HCEC 1CT (cell line): ENCODE measurements at places on chromosomes 4 and X.

GRCh38 chr4:16641971-16642370, 256.5 kb downstream of the LDB2 start:
- DNase-seq = no peak

DNA sequence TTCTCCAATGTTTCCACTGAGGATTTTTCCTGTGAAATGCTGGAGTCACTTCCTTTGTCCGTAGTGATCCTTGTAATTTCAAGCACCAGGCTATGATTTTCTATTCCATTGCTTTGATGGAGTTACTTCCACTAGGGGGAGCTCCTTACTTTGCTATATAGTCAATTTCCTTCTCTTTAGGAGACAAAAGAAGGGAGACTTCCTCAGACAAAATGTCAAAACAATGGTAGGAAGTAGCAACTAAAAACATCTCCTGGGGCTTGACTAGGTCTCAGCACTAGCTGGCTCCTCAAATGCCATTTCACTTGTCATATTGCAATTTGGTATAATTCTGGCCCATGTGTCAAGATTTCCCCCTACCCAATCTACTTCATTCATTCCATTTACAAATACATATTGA, 24.1 kb downstream of the ZCCHC12 start:
- peak; percentile 32 for DNase-seq

- DNase-seq = no peak
Observed at GRCh38 chrX:39616098-39616729, 481.5 kb downstream of the BCOR start.

- DNase-seq = no peak
Observed at GRCh38 chr4:68963374-68963773, 11.8 kb upstream of the UGT2A3 start.

GRCh38 chr4:62952366-62952765, 1456.9 kb downstream of the TECRL start:
- no peak for DNase-seq

DNA sequence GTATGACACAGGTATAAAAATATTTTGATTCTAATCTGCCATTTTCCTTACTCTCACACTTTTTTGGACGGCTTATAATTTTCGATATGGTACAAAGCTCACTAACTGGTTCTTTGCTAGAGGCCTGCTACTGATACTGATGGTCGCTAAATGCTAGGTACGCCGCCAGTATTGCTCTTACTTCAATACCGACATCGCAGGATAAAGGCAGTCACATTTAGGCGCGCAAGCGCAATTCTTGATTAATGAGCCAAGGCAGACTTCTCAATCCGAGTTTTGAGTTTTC, 557 bp upstream of the USP38 start:
- DNase-seq = no peak

- DNase-seq = no peak
Observed at GRCh38 chr4:102678107-102678506, 82.7 kb downstream of the MANBA start.

DNA sequence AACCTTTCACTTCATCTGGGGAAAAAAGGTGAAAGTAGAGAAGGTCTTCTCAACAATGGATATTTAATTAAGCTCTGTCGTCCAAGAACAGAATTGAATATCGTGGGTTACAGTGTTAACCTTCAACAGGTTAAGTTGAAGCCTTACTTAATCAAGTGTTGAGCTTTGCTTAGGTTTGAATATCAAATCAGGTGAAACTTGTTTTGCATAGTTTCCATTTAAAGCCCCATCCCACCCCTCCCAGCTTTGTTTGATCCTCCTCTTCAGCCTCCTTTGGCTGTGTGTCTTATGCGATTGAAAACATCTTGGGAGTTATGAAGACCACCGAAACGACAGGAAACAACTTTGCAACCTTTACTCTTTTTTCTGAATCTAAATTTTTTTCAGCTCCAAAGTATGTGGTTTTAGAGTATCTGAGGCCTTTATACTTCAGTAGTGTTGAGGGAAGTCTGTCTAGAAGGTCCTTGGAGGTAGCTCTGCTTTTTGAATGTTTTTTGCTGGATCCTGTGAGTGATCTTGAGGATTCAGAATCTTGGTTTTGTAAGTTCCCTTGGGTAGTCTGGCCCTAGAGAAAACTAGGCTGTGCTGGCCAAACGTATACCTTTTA, 39.1 kb downstream of the MCUB start:
- DNase-seq = no peak

DNA sequence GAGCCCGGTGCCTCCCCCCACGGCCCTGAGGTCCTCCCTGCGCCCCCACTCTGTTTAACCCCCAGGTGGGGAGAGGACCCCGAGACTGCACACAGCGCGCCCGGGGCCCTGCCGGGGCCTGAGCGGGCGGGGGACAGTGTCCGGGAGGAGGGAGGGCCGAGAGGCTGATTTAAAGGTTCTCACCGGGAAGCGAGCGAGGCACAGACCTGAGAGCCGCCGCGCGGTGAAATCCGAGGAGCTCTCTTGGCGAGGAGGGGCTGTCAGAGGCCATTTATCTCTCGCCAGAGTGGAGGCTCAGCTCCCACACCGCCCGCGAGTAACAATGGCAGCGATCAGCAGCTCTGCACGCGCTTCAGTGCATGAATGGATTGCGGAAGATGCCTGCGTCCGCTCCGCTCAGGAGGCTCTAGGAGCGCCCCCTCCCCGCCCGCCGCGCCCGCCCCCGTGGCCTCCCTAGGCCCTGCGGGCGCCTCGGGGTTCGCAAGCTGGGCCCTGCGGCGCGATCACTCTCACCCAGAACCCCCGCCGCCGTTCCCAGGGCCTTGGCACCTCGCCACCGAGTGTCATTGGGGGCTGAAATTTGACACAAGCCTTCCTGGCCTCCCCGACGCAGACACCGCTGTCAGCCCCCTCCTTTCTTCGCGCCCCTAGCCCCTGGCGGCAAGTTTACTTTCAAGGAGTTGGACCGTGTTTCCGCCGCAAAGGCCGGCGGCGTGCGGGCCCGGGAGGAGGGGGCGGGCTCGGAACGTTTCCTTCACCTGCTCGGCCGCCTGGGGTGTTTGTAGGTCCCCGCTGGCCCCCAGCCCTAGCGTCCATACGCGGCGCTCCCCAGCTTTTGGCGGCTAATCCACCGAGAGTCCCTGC, 48.7 kb upstream of the BCOR start:
- no peak for DNase-seq

GRCh38 chr4:24858026-24858425, 54.8 kb downstream of the CCDC149 start:
- DNase-seq = peak; percentile 51

DNA sequence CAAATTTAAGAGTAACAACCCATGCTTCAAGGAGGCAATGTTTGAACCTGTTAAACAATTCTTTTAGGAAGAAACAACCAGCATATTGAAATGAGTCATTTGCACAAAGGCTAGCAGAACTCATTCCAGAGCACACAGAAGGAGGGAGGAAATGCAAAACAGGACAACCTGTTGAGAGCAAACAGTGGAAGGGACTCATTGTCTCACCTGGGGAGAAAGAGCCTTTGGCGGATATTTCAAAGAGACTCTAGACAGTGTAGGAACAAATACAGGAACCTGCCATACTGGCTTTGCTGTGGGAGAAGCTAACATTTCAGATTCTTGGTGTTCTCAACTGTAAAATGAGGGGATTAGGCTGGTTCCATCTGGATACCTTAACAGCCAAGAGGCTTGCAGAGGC, 14.8 kb upstream of the RASGEF1B start:
- DNase-seq = no peak

GRCh38 chrX:12245650-12246645, 107.7 kb downstream of the FRMPD4 start:
- peak; percentile 85 for DNase-seq

GRCh38 chrX:107804427-107804826, 21.2 kb upstream of the MID2 start:
- DNase-seq = no peak

DNA sequence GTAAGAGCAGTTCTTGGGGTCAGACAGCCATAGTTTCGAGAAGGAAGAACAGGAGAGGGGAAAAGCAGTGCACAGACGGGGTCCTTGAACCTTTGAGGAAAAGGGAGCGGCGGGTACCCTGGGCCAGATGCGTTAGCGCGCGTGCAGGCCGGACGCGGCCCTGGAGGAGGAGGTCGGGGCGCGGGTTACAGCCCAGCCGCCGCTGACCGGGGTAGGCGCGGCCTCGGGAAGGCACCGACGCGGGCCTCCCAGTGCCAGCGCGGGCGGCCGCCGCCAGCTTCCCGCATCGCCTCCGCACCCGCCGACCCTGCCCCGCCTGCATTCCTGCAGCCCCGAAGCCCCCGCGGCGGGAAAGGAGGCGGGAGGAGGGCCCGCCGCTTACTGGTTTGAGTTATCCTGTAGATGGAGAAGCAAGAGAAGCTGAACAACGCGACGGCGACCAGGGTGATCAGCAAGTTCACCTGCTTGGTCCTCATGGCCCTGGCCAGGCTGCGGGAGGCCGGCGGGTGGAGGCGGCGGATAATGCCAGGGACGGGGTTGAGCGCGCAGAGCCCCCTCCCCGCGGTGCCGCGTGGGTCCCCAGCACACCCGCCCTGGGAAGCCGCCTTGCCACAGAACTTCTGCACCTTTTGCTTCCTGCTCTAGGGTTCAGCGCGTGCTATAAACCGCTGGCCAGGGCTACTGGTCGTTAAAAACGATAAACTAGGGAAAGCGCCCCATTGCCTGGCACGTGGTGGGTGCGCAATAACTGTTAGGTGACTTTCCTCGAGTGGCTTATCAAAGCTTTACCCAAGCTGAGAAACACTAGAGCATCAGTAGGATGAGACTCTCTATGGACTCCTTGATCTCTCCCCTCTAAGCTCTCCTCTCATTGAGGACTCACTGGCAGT, at the start of gene MGAT4D:
Gene MGAT4D (minus strand): TSS at position 547 of the 890 bp plus-strand sequence. CDS start 71 bp downstream, at position 476.
- no peak for DNase-seq

- peak; percentile 62 for DNase-seq
Observed at GRCh38 chr4:165369522-165369921, 9.3 kb upstream of the CPE start.

DNA sequence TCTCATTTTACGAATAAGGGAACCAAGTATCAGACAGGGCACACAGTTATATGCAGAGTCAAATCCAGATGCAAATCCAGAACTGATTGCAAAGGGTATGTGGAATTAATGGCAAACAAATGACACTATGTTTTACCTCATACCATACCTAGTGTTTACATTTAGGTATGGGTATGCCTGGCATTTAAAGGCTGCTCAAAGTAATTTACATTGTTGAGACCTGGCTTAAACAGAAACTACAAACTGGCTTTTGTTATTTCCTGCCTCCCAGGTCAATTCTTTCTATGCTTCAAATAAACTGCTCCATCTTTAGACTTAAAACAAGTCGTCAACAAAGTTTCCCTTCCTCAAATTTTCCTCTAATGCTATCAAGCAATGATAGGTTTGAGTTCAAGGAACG, 33.7 kb downstream of the ANKRD17 start:
- no peak for DNase-seq

DNA sequence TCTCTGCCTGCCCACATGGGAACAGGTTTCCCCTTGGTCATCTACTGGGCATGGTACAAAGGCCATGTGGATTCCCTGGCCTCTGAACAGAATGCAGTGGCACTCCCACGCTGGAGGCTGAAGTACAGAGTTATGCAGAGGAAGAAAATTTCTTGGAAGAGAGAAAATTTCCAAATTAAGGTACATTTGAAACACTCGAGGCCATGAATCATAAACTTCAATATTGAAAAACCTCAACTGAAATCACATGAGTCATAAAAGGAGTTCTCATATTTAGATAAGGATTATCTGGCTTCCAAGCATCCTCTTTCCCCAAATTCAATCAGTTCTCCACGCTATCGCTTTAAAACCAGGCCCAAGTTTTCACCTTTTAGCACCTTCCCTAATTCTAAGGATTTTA, 28.1 kb upstream of the TXK start:
- peak; percentile 63 for DNase-seq

DNA sequence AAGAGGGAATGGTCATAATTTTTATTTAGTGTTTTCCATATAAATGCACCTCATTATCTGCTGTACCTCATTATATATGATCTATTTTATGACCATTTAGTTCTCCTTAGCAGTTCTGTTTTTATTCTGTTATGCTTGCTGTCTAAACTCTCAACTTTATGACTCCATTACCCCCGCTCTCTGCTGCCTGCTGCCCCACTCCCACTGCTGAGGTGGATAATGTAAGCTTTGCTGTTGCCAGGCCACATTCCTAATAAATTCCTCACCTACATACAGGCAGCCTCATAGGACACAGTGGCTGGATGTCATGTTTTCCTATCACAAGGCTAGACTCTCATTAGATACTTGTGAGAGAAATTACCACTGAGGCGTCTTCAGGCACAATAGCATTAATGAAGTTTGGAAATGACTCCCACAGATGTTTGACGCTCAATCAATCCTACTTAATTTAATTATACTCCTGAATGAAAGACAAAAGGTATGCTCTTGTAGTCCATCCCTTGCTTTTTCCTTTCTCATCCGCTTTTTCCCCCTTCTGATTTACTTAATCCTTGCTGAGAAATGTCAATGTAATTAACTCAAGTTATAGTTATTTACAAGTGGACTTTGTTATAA, 497.5 kb upstream of the IGFBP7 start:
- DNase-seq = no peak

DNA sequence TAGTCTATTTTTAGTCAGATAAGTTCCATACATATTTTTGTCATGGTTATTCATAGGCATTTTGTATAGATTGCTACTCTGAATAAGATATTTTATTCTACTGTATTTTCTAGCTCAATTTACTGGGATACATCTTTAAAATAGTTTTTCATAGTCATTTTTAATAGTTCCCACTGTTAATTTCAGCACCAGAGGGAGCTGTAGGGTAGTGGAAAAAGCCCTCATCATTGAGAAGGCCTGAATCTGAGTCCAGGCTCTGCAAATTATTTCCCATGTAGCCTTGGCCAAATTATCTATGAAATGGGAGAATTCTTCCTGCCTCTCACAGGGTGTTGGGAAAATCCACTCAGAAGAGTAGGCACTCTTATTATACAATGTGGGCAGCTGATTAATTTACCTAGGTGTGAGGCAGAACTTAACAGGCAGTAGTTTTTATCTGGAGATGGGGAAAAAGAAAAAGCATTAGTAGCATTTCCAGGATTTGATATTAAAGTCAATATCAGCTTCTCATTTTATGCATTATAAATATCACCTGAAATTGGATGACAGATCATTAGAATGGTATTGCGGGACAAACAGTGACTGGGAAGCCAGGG, 102.9 kb upstream of the PAQR3 start:
- DNase-seq = peak; percentile 2

DNA sequence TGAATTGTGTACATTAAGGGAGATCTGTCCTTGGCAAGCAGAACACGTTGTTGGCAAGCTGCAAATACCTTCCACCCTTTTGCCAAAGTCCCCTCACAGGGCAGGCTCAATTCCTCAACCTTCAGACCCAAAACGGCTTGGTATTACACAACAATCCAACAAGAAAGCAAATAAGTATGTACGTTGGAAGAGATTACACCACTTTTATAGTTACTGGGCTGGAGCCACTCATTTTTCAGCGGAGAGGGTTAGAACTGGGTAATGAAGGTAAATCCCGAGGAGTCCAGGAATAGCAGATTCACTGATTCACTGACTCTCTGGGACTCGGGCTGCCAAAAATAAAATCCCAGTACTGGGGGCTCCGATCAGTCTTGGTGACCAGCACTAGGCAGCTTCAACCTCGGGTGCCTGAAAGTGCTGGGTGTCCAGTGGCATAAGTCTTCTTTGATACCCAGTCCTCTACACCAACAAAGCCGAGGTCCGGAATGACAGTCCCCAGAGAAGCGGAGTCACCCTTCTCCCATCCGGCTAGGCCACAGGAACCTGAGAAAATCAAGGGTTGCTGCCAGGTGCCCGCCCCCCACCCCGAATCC, 587 bp downstream of the TIMM8A start:
- peak; percentile 2 for DNase-seq
